Omental fat pad (tissue), 4 donors: ENCODE measurements at places on chromosomes 12 and 14.

- no peak for DNase-seq
Observed at GRCh38 chr14:89504091-89504490, 87.1 kb upstream of the FOXN3 start.

GRCh38 chr14:27320261-27320660, 722.4 kb upstream of the NOVA1 start:
- DNase-seq = no peak

GRCh38 chr12:57196956-57197355, 19.6 kb upstream of the NXPH4 start:
- DNase-seq = no peak

- no peak for DNase-seq
Observed at GRCh38 chr14:21278632-21279031, 1.3 kb upstream of the RPGRIP1 start.

GRCh38 chr12:114700392-114701103, 16.6 kb upstream of the TBX3 start:
- DNase-seq = no peak
